ENCODE measurements at places on chromosomes 1 and 21. TPM values are rescaled to one million over a fixed set of nuclear protein-coding genes. Genes with fewer than 3 reads are reported as not detected.
A peak's percentile ranks its signal among the peaks of the same experiment; 100 is the strongest.

SH2D5 gene
- polyA plus RNA-seq: not detected

CSMD2 gene
- polyA plus RNA-seq: not detected

TOMM20 gene
- 25.0 TPM for polyA plus RNA-seq

- DNase-seq: peak; percentile 28
- H3K4me1 ChIP-seq: peaks cover 29% of the 10 kb centered on the region
- no peaks in the 10 kb centered on the region for H3K27me3 ChIP-seq
Measured at GRCh38 chr21:45970674-45971615, 10.6 kb upstream of the COL6A1 start.

DNA sequence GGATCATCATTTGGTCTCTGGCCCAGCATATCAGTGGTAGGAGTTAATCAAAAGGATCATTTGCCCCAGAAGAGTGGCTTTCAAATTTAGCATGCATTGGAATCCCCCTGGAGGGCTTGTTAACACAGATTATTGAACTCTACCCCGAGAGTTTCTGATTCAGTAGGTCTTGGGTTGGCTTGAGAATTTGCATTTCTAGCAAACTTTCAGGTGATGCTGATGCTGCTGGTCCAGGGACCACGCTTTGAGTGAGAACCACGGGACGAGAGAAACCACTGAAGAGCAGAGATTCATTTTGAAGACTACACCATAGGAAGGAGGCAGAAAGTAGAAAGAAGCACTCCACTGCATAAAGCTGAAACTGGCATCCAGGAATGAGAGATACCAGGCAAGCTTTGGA is 81.3 kb upstream of the DUSP10 start:
- peaks cover 15% of the 10 kb centered on the region for H3K4me1 ChIP-seq
- no peaks in the 10 kb centered on the region for H3K36me3 ChIP-seq
- no peak overlapping the region for H3K4me3 ChIP-seq
- DNase-seq: peak; percentile 30
- no peak overlapping the region for H3K27ac ChIP-seq

DNA sequence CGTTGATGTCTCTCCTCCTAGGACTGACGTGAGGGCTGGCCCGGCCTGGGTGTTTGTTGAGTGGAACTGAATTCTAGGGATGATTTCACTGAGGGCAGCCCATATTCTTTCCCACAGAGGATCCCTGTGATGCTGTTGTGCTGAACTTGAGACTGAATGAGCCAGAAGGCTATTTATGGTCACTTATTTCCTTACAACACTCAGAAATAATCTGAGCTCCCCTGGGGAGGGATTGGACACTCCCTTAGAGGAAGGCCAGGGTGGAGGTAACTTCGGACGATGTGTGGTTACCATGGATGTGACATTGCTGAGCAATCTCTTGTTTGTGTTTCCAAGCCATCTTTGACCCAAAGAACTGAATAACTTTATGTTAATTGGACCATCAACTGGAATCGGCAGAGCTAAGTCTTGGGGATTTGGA is 5.1 kb upstream of the TMCO4 start:
- no peak overlapping the region for H3K27ac ChIP-seq

DNA sequence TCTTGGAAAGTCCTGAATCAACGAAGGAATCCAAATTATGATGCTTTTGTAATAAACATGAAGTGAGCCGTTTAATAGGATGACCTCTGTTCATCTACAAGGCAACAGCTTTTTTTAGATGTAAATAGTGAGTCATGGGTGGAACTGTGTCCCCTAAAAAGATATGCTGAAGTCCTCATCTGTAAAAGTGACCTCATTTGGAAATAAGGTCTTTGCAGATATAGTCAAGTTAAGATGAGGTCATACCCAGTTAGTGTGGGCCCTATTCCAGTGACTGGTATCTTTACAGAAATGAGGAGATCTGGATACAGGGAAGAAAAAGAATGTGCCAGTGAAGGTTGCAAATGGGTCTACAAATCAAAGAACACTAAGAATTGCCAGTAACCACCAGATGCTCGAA is 1287.3 kb upstream of the ADGRL4 start:
- H3K4me3 ChIP-seq: no peak overlapping the region
- H3K36me3 ChIP-seq: no peaks in the 10 kb centered on the region
- H3K4me1 ChIP-seq: no peaks in the 10 kb centered on the region
